ENCODE measurements at places on chromosomes 11 and 22. TPM values are rescaled to one million over a fixed set of nuclear protein-coding genes. Genes with fewer than 3 reads are reported as not detected.

The MAPK8IP2 gene
- 0.26 TPM for total RNA-seq

The OR2D2 gene
- total RNA-seq = not detected

The ZNF215 gene
- total RNA-seq = 2.0 TPM

The SERPING1 gene
- total RNA-seq = 723 TPM

The KCNJ1 gene
- 0.24 TPM for total RNA-seq

DNA sequence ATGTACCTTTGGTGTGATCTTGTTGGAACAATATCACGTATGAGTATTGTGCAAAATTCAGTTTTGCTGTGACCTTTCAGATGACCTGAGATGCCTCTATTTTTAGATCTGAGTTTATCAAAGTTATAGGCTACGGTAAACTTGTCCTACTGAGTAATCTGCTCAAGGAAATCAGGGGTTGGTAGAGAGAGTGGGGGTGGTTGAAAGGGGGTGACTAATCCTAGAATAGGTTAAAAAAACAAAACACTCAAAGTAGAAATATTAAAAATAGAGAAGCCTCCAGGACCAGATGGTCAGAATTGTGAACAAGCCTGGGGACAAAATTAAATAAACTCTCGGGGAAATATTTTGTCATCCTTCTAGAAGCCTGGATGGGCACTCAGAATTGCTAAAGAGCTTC lies 59.9 kb upstream of the C11orf87 start:
- no peak for DNase-seq
- no peaks in the 10 kb centered on the region for H3K27me3 ChIP-seq
- no peaks in the 10 kb centered on the region for H3K4me1 ChIP-seq

DNA sequence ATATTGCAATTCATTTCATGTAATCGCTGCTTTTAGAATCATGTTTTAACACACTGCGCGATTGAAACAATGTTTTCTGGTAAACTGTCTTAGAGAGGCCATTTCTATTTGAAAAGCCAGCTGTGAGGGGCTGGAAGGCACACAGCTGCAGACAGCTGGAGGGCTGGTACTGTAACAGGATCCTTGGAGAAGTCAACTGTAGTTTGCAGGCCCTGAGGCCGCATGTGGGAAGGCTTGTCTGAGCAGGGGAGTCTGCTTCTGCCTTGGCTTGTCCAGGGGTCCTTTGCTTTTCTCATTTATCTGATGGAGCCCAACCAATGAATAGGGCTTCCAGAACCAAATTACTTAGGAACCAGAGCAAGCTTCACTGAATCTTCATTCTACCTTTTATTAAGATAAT lies 313.5 kb downstream of the BLID start:
- DNase-seq = no peak
- H3K27ac ChIP-seq = no peak overlapping the region
- H3K36me3 ChIP-seq = no peaks in the 10 kb centered on the region

- no peaks in the 10 kb centered on the region for H3K36me3 ChIP-seq
- H3K27ac ChIP-seq = no peak overlapping the region
- H3K27me3 ChIP-seq = no peaks in the 10 kb centered on the region
- H3K4me3 ChIP-seq = no peak overlapping the region
- no peaks in the 10 kb centered on the region for H3K4me1 ChIP-seq
Observed at GRCh38 chr11:99135508-99135907, 114.8 kb downstream of the CNTN5 start.

GRCh38 chr11:26976389-26976788 lies 17.5 kb upstream of the FIBIN start:
- no peaks in the 10 kb centered on the region for H3K4me1 ChIP-seq
- no peak overlapping the region for H3K27ac ChIP-seq
- H3K36me3 ChIP-seq = no peaks in the 10 kb centered on the region
- no peaks in the 10 kb centered on the region for H3K27me3 ChIP-seq
